CD4-positive, alpha-beta T cell treated with Interleukin-10 for 1 hour (primary cell): ENCODE measurements at places on chromosomes 3 and 15.

DNA sequence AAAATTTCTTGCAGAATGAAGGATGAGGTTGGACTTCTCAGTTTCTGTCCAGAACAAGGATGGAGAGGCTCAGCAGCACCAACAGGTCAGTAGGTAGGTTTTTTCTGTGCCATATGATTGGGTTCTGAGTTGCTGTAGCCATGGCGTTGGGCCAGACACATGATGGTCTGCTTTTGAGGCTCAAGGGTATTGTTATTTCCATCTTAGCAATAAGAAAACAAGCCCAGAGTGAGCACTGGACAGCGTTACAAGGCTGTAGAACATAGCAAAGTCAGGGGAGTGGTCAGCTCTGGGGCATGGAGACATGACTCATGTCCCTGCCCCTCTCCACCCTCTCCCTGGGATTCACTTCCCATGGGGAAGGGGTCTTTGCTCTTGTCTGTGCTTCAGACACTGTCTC, 137.6 kb upstream of the TOPAZ1 start:
- DNase-seq = no peak

DNA sequence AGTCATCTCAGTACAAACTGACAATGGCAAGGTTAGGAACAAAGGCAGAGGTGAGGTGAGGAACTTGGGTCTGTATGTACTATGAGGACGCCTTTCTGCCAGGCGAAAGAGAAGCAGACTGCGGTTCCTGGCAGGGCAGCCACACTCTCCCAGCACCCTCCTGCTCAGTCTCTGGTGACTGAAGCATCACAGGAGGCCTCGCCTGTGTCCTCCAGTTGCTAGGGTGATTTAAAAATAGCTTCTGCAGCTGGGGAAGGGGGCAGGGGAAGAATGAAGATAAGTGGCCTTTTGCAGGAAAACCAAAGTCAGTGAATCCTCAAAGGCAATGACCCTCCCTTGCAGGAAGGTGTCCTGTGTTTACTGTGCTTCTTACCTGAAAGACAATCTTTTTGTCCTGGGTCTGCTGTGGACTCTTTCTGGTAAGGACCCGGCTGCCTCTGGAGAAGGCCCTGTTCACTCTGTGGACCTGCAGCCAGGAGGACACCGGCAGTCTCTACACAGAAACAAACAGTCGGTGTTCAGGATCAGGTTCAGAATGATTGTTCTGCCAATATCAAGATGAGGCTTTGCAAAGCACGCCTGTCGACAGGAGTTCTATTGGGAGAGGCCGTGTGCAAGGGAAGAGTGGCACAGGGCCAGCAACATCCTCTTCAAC, 65.7 kb upstream of the DGKG start:
- no peak for DNase-seq

- DNase-seq = no peak
Observed at GRCh38 chr3:98735761-98736269, 27.3 kb upstream of the ST3GAL6 start.

- no peak for DNase-seq
Observed at GRCh38 chr15:83462953-83463433, 15.9 kb downstream of the SH3GL3 start.

DNA sequence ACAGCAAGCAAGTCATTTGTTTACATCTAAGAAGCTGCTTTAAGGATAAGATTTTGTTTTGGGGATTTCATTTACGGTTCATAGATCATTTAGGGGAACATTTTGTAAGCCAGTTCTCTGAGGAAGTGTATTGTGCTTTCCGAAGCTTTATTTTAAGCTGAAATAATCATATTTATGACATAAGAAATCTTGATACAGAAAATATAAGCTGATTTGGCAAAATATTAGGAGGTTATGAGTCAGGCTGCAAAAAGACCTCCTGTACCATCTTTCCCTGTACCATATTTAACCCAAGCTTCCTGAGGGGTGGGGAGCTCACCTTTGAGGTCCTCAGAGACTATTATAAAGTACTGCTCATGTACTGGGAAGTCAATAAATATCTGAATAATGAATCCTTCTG, 8.1 kb upstream of the EIF4E3 start:
- DNase-seq = no peak

- no peak for DNase-seq
Observed at GRCh38 chr3:111739311-111739911, 119.7 kb upstream of the PHLDB2 start.

GRCh38 chr3:183378951-183379350, 49.5 kb downstream of the MCF2L2 start:
- DNase-seq = no peak

GRCh38 chr3:184186902-184187207, 856 bp downstream of the ABCF3 start:
- no peak for DNase-seq

DNA sequence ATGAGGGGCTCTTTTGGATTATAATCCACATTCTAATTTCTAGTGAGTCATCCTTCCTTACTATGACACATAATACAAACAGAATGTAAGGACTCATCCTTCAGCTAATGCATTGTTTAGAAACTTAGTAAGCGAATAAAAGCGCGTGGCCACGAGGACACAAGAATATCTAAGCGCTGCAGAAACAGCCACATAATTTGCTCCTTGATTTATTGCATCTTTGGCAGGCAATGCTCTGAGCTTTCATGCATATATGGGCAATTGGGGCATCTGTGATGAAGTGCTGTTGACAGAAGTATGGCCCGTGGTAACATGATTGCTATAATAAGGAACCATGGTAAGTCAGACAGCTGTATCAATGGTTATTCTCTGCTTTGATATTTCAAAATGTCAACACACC, 191.3 kb upstream of the ZNF385D start:
- DNase-seq = no peak

DNA sequence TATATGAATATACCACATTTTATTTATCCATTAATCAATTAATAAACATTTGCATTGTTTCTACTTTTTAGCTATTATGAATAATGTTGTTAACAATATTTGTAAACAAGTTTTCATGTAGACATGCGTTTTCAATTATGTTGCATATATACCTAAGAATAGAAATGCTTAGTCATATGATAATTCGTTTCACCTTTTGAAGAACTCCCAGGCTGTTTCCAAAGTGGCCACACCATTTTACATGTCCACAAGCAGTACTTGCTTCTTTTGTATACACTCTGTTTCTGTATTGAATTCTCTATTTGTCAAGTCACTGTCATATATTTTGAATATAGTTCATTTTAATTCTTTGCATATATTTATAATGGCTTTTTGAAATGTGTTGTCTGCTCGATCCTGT, 206.9 kb upstream of the ZBTB20 start:
- DNase-seq = no peak

- no peak for DNase-seq
Observed at GRCh38 chr15:59366333-59367021, 6.2 kb downstream of the MYO1E start.

- no peak for DNase-seq
Observed at GRCh38 chr3:117989982-117990381, 1044.7 kb downstream of the IGSF11 start.

DNA sequence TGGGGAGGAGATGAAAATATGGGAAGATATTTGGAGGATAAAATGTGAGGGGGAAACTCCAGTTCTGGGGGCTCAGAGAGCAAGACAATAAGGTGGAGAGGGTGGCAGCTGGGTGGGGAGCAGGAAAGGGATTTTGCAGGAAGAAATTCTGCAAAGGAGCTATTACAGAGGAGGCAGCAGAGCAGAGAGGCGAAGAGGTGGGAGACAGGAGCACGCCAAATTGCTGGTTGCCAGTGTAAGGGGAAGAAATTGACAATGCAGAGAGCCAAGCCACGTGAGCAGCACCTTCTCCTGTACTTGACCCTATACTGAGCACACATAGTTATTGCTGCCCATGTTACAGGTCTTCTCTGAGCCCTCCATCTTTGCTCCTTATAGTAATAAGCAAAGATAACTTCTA, 190.3 kb upstream of the ONECUT1 start:
- no peak for DNase-seq

DNA sequence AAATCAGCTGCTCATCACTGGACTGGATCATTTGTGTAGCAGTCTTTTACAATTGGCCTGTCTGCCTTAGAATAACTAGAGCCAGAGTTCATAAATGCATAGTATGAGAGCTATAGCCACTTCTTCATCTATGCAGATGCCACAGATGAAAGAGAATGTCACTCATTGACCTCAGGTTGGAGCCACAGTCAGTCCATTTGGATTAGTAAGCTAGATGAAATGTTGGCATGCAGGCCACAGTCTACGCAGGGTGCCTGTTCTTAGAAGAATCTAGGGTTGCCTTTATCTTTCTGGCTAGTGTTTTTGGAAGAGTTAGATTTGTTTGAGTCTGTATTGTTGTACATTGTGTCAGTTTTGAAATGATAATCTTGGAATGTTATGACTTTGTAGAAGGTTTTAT, 25.4 kb upstream of the EDEM1 start:
- no peak for DNase-seq

DNA sequence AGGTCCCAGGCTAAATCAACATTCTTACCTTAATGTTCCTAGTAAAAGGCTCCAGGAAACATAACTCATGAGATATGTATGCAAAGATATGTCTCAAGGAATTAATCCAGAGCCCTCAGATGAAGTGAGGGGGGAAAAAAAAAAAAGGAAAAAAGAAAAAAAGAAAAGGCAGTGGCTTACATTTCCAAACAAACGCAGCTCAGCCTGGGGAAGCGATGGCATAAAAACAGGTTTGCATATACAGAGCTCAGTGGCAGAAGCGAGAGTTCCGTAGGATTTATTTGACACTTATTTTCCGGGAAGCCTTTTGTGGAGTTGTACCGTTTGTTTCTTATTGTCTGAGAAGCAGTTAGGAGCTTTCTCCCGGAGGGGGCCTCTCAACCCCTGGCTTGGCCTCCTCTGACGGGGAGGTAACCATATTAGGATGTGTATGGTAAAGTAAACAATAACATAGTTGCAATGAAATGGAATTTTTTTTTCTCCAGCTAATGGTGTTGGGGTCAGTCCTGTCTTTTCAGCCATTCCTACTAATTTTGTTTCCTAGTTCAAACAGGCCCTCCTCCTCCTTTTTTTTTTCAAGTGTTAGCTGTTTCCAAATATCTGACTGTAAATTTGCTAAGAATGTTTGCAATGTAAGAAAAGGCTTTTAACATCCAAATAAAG, 338.6 kb downstream of the FOXP1 start:
- DNase-seq = no peak

- DNase-seq = peak; percentile 40
Observed at GRCh38 chr3:15556512-15556911, 35.0 kb upstream of the COLQ start.

DNA sequence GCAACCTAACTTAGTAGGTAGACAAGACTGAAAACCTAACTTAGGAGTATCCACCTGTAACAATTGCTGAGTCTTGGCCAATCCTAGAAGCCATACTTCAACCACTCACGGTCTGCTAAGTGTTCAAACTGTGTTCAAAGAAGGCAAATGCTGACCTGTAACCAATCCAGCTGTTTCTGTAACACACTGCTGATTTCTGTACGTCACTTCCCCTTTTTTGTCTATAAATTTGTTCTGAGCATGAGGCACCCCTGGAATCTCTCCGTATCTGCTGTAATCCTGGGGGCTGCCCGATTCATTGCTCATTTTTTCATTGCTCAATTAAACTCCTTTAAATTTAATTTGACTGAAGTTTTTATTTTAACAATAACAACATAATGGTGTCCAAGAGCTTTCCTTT, 451.4 kb upstream of the ATP10A start:
- no peak for DNase-seq

GRCh38 chr3:67048715-67049074, 50.6 kb downstream of the KBTBD8 start:
- DNase-seq = no peak

- DNase-seq = peak; percentile 19
Observed at GRCh38 chr15:35444557-35445204, 101.3 kb downstream of the DPH6 start.

GRCh38 chr3:8650583-8651416, 6.2 kb upstream of the SSUH2 start:
- no peak for DNase-seq

GRCh38 chr3:78255403-78255802, 1215.5 kb downstream of the ROBO2 start:
- no peak for DNase-seq

DNA sequence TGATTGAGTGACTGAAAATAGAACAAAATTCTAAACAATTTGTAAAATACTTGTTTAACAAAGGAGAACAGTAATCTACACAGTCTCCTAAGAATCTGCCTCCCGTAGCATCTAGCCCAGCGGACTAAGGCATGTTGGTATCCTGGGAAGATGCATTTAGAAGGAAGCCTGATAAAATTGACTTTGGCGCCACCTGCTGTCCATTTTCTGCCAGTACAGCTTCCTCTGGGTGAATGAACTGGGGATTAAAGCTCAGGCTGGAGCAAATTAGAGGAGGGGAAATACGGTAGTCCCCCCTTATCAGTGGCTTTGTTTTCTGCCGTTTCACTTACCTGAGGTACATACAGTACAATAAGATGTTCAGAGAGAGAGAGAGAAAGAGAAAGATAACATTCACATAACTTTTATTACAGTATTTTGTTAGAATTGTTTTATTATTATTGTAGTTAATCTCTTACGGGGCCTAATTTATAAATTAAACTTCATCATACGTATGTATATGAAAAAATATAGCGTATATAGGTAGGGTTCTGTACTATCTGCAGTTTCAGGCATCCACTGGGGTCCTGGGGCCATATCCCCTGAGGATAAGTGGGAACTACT, 191.6 kb downstream of the GAP43 start:
- DNase-seq = peak; percentile 67

- no peak for DNase-seq
Observed at GRCh38 chr3:98068824-98069223, 18.1 kb upstream of the OR5AC2 start.

DNA sequence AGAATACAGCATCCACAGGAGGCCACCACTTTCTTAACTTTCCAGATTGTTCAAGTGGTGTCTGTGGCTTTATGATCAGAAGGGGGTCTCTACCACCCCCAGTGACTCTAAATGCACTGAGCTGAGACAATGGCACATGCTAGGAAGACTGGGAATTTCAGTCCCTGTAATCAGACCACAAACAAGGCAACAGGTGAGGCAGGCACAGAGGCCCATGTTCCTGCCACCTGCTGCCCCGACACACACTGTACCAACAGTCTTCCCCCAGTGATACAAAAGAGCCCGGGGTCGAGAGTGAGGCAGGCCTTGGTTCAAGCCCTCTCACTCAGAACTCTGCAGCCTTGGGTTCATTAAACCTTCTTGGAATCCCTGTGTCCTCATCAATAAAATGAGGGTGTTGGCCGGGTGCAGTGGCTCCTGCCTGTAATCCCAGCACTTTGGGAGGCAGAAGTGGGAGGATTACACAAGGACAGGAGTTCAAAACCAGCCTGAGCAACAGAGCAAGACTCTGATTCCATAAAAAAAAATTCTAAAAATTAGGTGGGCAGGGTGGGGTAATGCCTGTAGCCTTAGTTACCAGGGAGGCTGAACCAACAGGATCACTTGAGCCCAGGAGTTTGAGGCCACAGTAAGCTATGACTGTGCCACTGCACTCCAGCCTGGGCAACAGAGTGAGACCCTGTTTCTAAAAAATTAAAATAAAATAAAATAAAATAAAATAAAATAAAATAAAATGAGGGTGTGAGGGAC, 55.8 kb downstream of the ADCY5 start:
- DNase-seq = no peak

GRCh38 chr3:76026379-76026778, 241.0 kb upstream of the ZNF717 start:
- no peak for DNase-seq

- no peak for DNase-seq
Observed at GRCh38 chr3:179949412-179949811, 87.3 kb downstream of the PEX5L start.
